AG04449 (cell line): ENCODE measurements at places on chromosomes 6 and 20.

DNA sequence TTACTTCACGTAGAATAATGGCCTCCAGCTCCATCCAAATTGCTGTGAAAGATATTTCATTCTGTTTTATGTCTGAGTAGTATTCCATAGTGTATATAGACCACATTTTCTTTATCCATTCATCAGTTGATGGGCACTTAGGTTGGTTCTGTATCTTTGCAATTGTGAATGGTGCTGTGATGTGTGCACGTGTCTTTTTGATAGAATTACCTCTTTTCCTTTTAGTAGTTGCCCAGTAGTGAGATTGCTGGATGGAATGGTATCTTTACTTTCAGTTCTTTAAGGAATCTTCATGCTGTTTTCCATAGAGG lies 91.8 kb downstream of the CARMIL1 start:
- no peak for DNase-seq

- no peak for DNase-seq
These were observed 328.4 kb downstream of the ESR1 start for GRCh38 chr6:152135755-152136448.

- peak; percentile 76 for DNase-seq
These were observed 1.5 kb downstream of the COL12A1 start for GRCh38 chr6:75204217-75204958.

DNA sequence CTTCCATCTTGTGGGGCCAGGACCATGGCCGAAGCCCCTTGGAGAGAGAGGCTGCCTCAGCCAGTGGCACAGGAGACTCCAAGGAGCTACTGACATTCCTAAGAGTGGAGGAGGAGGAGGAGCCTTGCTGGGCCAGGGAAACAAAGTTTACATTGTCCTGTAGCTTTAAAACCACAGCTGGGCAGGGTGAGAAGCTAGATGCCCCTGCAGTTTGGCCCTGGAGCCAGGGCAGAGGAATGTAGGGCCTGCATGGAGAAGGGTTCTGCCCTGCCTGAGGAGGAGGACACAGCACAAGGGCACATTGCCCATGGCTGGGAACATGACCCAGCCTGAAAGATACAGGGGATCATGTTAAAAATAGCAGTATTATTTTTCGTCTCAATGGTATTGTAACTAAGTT lies 37.4 kb downstream of the PLCG1 start:
- no peak for DNase-seq

- DNase-seq: peak; percentile 50
These were observed 100.6 kb downstream of the DACT2 start for GRCh38 chr6:168218785-168219566.

- DNase-seq: no peak
These were observed 6.8 kb downstream of the SNAP91 start for GRCh38 chr6:83702077-83702476.

DNA sequence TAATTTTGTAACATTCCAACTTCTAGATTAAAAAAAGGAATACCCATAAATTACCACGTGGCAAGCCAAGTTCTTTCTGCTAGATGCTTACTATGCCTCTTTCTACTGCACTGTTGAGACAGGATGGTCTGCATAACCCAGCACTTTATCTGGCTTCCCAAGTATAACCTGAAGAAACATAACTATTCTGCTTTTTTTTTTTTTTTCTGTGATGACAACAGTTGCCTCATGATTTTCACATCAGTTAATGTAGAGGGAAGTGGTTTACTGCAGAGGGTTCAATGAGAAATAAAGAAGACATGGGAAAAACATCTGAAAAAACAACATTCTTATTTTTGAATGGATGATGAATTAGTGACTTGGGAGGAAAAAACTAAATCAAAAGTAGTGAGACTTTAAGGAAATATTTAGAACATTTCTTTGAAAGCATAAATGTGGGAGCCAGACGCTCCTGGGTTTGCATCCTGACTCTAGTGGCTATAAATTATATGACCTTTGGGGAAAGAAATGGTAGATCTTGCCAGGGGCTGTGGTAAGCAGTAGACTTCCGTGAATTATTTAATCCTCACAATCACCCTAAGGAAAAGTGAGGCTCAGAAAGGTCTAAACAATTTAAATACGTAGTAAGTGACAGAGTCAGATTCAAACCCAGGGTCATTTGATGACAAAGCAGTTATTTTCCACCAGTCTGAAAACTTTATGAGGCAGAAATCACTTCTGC lies 230.7 kb downstream of the PHACTR1 start:
- no peak for DNase-seq

DNA sequence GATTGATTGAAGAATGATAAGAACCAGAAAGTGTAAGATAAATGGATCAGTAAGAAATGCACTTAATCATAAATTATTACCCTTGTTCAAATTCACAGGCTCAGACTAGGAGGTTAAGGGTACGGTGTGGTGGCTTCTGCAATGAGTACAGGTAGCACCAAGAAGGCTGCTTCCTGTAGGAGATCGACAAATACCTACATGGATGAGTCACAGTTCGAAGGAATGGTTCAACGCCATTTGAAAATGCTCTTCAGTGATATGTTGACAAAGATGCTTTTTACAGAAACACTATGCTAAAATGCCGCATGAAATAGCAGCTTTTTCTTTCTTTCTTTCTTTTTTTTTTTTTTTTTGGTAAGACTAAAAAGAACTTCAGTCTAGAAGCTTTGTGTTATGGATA lies 116.2 kb downstream of the DTNBP1 start:
- DNase-seq: no peak

GRCh38 chr6:111810294-111811131 lies 62.7 kb downstream of the FYN start:
- DNase-seq: no peak

- DNase-seq: no peak
These were observed 105.1 kb upstream of the CNKSR3 start for GRCh38 chr6:154615483-154616025.

GRCh38 chr20:43727980-43728590 lies 1.3 kb upstream of the GTSF1L start:
- no peak for DNase-seq

- no peak for DNase-seq
These were observed 17.9 kb upstream of the ZBTB2 start for GRCh38 chr6:151409260-151409659.

DNA sequence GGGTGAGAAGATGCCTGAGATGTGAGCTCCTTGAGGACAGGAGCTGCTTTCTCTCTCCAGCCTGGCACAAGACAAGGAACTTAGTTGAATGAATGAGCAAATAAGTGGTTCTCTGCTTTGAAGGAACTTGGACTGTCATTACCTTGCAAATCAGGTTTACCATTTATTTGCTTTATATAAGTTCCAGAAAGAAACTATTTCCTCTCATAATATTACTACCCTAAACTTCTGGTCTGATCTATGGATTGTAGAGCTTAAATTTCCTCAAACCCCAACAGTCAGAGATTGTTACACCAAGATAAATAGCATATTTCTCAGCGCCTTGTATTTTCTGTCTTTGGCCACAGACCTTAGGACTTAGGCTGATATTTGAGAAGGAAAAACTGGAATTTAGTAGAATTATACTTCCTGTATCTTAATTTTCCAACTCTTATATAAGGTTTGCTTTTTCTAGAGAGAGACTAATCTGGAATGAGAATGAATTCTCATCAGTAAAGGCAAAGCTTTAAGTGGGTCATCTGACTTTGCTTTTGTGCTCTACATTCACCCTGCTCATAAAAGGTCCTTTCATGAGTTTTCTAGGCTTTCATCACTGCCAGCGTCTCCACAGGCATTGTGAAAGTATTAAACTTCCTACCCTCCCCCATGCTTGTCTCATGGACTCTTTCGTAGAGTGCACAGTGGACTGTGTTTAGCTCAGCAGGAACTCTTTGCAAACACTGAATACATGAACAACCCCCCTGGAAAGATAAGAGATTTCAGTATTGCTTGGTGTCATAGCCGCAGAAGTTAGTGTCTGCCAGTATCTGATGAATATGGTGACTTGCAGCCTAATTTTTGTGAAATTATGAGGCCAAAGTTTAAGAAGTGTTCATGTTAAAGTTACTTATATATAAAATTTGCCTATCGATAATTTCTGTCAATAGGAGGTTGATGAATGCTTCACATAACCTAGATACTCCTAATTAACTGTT lies 74.0 kb downstream of the PTPRA start:
- DNase-seq: no peak

DNA sequence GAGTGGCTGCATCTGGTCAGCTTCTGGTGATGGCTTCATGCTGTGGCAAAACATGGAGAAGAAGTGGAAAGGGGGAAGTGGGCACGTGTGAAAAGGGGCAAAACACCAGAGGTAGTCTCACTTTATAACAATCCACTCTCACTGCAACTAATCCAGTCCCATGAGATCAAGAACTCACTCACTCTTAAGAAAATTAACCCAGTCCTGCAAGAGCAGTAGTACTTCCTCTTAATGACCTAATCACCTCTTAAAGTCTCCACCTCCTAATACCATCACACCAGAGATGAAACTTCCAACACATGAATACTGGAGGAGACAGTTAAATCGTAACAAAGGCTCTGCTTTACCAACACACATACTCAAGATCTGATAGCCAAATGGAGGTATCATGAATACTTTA lies 152.6 kb downstream of the THEMIS start:
- DNase-seq: no peak

- DNase-seq: no peak
These were observed 97.7 kb upstream of the IYD start for GRCh38 chr6:150271172-150271500.

- peak; percentile 45 for DNase-seq
These were observed 4.4 kb upstream of the VIP start for GRCh38 chr6:152746172-152746553.

GRCh38 chr6:32551410-32551809 lies 21.3 kb upstream of the HLA-DRB5 start:
- DNase-seq: no peak

DNA sequence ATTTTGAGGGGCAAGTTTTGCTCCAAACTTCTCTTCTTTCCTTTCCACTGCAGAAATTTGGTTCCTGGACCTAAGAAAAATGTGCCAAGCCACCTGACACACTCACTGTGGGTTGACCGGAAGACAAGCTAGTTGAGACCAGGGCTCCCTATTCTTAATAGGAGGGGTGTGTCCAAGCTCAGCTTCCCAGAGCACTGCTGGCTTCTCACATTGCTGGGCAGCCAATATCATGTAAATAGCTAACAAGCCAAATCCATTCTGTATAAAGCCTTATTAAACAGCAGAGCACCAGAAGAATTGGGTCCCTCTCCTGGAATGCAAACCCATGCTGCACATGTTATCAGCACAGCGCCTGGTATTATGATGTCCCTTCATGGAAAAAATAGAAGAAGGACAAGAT lies 17.0 kb upstream of the SAMD3 start:
- DNase-seq: no peak

DNA sequence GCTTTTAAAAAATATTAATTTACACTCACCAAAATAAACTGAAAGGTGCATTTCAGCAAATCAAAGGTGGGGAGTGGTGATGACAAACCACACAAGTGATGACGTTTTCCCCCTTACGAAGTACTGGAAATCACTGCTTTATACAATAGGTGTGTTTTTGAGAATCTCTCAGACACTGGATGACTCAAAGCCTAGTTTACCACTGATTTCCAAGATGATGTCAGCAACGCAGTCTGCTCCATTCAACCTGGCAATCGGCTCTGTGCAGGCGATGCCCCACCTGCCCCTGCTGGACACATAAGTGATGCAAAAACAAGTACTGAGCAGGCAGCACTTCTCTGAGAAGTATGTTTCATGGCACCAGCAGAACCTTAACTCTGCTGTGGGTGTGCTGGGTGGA lies 114.4 kb downstream of the SOD2 start:
- DNase-seq: no peak

DNA sequence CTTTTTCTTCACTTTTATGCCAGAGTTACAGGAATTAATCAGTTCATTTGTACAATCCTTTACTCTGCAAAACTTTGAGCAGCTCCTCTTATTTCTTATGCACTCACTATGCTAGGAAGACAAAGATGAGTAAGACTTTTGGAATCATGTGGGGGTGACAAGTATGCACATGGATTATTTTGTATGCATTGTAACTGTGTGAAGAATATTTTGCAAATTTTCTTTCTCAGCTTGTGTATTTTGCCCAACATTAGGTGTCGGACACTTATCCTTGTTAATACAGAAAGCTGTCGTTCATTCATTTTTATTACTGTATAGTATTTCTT lies 88.6 kb downstream of the PPP1R14C start:
- DNase-seq: no peak

- no peak for DNase-seq
These were observed 797 bp downstream of the PBX2 start for GRCh38 chr6:32189069-32189741.

GRCh38 chr20:60630609-60631008 lies 621.5 kb upstream of the CDH4 start:
- no peak for DNase-seq

- no peak for DNase-seq
These were observed 756.4 kb upstream of the MMS22L start for GRCh38 chr6:98039443-98039842.

- DNase-seq: no peak
These were observed 29.2 kb downstream of the TFAP2A start for GRCh38 chr6:10385524-10386132.

DNA sequence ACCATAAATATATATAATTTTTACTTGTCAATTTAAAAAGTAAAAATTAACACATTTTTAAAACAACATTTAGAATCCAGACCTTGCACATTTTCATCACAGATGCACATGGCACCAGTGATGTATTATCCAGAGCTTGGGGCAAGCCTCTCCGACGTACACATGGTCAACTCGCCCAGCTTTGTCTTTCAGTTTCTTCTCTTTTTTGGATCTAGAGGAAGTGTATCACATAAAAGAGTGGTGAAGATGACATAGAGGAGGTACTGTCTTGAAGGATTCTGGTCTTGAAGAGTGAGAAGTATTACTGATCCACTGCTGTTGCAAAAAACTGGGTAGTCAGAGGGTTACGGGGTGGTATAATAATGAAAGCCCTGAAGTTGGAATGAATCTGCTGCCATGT lies 46.9 kb upstream of the TAB2 start:
- DNase-seq: no peak

GRCh38 chr6:166504100-166504499 lies 82.4 kb downstream of the RAMACL start:
- no peak for DNase-seq

- no peak for DNase-seq
These were observed 336.7 kb upstream of the PRND start for GRCh38 chr20:4384961-4385360.

GRCh38 chr6:125020385-125020784 lies 58.1 kb downstream of the RNF217 start:
- no peak for DNase-seq
